Central memory CD8-positive, alpha-beta T cell (primary cell): ENCODE measurements at places on chromosomes 1 and 21.

GRCh38 chr1:58804853-58805565, 21.2 kb upstream of the JUN start:
- DNase-seq, result no peak

- no peak for DNase-seq
Measured at GRCh38 chr1:94271373-94271772, 34.0 kb upstream of the ARHGAP29 start.

- no peak for DNase-seq
Measured at GRCh38 chr1:183651612-183652011, 1.5 kb downstream of the APOBEC4 start.

- DNase-seq, result no peak
Measured at GRCh38 chr1:4425892-4426291, 228.5 kb upstream of the AJAP1 start.

DNA sequence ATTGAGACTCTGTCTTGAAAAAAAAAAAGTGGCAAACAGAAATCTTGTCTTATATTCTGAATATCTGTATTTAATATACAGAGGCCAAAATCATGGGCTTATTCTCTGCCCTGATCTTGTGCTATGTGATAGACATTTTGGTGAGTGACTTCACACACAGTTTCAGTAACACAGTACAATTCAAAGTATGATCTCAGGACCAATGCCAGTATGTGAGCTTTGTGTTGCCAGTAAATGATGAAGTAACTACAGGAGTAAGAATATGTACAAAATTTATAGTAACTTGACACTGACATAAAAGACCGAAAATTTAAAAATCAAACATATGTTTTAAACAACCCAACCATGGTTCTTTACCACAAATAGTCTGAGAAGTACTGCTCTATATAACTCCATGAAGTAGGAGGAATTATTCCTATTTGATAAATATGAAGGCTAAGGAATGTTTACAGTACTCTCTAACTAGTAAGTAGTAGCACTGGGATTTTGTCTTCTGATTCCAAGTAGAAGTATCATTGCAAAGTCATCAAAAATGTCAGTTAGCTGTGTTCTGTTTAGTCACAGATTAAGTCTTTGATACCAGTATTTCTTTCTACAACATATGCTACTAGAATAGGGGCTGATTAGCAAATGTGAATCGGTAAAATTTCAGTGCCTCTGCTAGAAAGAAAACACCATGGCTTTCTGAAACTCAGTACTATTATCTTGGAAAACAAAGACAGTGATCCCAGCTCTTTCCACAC, 25.3 kb downstream of the DPH5 start:
- no peak for DNase-seq

DNA sequence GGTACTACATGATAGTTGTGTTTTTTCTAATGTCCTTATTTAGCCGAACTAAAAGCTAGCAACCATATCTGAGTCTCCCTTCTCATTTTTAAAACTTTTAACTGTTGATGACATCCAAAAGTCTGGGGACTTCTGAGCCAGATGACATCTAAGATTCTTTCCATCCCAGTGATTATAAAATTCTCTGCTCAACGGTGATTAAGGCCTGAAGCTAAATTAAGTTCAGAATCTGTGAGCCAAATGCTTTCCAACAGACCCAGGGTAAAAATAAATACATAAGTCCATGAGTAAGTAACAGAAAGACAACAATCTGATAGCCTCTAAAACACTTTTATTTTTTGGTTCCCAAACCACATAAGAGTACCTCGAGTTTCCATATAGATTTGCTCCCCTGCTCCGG, 13.1 kb upstream of the PTP4A2 start:
- no peak for DNase-seq

GRCh38 chr1:46550751-46551231, 656 bp downstream of the KNCN start:
- DNase-seq, result no peak

- DNase-seq, result no peak
Measured at GRCh38 chr1:241136389-241136788, 220.6 kb downstream of the RGS7 start.

GRCh38 chr21:27129215-27129614, 162.3 kb upstream of the ADAMTS5 start:
- no peak for DNase-seq

- no peak for DNase-seq
Measured at GRCh38 chr1:68051475-68051874, 1.0 kb upstream of the DIRAS3 start.

- no peak for DNase-seq
Measured at GRCh38 chr1:52695627-52696026, 2.5 kb downstream of the COA7 start.

GRCh38 chr1:221289103-221289502, 409.9 kb downstream of the HLX start:
- no peak for DNase-seq

GRCh38 chr1:175197531-175197930, 5.0 kb upstream of the KIAA0040 start:
- no peak for DNase-seq

DNA sequence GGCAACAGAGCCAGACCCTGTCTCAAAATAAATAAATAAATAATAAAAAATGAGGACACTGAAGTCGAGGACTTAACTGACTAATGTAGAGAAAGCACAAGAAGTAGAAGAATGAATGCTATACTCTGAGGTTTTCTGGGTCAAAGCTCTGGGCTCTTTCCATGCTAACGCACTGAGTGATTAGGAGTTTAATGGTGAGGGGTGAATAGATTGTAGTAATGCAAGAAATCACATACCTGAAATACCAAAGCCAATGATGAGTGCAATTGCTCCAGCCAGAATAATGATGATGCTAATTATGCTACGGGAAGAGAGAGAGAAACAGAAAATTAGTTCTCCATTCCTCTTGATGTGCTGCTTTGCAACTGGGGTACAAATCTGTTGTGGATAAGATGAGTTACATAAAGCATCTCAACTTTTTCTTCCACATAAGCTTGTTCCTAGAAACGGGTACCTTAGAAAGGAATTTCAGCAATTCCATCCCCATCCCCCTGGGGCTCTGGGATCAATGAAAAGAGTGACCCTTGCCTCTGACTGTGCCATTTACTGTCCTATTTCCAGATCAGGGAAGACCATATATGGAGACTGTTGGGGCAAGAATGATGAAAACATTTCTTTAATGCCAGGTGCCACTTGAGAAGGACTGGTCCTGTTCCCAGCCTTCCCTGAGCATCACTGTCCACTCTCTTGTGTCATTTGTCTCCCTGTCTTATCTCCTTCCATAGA, 40.7 kb downstream of the VTCN1 start:
- no peak for DNase-seq

DNA sequence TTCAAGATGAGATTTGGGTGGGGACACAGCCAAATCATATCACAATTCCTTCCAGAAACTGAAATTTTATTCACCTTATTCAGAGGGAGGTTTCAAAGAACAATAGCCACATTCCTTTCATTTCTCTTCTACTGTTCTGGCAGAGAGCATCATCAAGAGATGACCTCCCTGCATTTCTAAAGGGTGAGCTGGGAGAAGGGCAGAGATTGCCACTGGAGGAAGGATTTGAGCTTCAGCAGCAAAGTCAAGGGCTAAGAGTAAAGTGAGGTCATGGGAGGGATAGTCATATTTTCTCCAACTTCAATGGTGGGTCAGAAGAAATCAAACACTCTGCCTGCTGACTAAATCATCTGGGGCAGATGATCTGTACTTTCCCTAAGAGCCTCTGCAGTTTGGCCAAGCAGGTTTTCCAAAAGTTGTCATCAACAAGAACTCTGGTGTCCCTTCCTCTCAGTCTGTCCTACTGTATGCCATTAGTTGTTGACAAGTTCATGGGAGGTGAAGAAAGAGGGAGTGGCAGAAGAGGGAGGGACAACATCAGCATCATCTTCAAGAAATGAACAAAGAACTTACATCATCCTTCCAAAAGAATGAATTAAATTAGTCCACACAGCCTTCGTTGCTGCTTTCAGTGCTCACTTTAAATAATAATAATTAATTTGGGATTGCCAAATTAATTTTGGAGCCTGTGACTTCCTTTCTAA, 298.3 kb downstream of the ASTN1 start:
- no peak for DNase-seq

GRCh38 chr1:204154568-204155255, 2.9 kb upstream of the ETNK2 start:
- DNase-seq, result no peak

GRCh38 chr1:172753964-172754363, 95.1 kb downstream of the FASLG start:
- no peak for DNase-seq

- DNase-seq, result no peak
Measured at GRCh38 chr1:219161371-219161770, 12.3 kb upstream of the LYPLAL1 start.

DNA sequence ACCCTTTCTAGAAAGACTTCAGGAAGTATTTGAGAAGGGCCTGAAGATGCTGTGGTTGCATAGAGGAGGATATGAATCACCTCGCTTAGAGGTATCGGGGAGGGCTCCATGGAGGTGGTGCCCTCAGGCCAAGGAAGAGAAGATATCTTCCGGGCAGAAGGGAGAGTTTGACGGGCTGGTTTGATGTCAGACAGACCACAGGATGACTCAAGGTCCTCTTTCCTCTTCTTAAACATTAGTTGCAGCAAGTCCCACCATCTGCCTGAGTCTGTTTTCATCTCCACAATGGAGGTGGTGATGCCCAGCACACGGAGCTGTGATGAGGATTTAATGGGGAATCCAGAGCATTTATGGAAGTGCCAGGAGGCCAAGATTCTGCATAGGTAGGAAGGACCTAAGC, 25.1 kb upstream of the RUNX3 start:
- DNase-seq, result peak; percentile 42

GRCh38 chr1:69252696-69253095, 315.0 kb upstream of the LRRC7 start:
- DNase-seq, result no peak

- no peak for DNase-seq
Measured at GRCh38 chr1:67817319-67817718, 15.9 kb downstream of the GNG12 start.

DNA sequence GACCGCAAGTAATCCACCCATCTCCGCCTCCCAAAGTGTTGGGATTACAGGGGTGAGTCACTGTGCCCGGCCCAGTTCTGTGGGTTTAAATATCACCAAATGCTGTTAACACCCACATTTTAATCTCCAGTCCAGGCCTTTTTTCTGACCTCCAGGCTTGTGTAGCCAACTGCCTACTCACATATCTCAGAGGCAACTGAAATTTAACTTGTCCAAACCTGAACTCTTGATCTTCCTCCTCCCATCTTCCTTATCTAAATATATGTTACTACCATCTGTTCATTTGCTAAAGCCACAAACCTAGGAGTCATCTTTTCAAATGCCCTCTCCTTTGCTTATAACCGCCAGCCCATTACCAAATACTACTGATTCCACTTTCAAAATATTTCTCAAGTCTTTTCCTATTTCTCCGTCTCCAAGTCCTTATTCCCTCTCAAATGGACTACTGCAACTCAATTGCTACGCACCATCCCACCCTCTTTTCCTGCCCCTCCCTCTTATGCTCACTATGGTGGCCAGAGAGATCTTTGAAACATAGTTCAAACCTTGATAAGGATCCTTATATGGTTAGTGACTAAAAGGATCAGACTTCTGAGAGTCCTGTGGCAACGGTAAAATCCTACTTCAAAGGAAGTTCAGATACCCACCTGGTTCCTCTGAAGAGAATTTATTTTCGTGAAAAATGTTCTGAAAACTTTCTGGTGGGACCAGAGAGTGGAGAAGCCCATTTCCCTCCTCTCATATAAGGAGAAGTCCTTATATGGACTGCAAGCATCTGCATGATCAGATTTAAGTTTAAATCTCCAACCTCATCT, 78.5 kb upstream of the CDC42BPA start:
- no peak for DNase-seq

DNA sequence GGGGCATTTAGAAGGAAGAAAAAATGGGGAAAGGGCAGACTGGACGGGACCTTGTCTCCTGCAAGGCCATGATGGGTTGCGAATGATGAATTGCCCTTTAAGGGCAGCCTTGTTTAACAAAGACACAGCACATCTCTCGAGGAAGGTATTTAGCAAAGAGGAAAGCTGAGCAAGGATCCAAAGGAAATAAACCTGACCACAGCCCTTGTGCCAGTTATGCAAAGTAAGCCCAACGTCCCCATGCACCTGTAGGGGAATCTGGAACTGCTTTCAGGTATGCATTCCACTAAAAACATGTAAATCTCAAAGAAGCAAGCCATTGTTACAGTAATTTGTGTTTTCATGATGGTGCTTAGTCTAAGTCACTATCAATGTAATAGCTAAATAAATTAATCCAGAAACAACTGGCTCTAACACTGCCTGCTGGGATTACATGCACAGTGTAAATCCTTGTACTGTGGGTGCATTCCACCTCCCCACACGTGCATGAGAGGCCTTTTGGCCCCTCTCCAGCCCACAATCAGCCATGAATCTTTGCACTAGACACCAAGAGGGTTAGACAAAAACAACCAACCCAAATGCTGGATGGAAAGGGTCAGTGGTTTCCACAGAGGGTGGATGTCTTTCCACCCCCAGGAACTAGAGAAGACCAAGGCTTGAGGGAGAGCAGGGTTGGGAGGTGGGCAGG, 228.8 kb upstream of the KAZN start:
- no peak for DNase-seq

GRCh38 chr21:19781881-19782652, 1216.1 kb upstream of the NCAM2 start:
- no peak for DNase-seq

DNA sequence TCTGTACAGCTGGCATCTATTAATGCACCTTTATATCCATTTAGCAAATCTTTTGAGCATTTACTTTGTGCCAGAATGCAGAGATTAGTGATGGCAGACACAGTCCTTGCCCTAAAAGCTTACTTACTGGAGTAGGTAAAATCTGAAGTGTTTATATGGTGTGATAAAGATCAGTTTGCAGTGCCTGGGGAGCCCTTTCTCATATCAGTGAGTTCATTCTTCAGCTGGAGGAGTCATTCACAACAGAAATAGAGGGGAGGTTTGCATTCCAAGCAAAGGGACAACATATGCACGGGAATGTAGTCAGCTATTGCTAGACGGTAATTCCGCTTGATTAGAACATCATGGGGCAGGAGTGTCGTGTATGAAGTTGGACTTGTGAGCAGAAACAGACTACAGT, 8.4 kb downstream of the SLC35F3 start:
- DNase-seq, result no peak

- no peak for DNase-seq
Measured at GRCh38 chr1:157091668-157092273, 7.8 kb downstream of the ETV3L start.
